Stimulated activated CD4-positive, alpha-beta T cell treated with anti-CD3 and anti-CD28 coated beads, Interleukin-12 subunit alpha, Interleukin-12 subunit beta, amount 100 ng/mL, for 24 hours (primary cell): ENCODE measurements at places on chromosomes 7 and 10.

DNA sequence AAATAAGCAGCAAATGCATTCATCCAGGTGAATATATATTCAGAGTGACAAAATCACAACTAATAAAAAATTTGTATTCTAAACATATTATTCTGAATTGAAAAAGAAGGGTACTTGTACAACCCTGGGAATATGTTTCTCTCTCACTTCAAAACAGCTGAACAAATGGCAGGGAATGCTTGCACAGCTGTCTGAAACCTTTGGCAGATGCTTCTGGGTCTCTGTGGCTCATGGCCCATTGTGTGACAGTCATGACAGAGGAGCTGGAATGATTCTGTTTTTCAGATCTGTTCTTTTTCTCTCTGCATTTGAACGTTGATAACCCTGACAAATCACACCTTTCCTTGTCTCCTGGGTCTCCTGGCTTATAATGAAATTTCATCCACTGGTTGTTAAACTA is 275.7 kb upstream of the FZD1 start:
- no peak for DNase-seq

- no peak for DNase-seq
Measured at GRCh38 chr7:14096159-14096558, 106.7 kb upstream of the ETV1 start.

DNA sequence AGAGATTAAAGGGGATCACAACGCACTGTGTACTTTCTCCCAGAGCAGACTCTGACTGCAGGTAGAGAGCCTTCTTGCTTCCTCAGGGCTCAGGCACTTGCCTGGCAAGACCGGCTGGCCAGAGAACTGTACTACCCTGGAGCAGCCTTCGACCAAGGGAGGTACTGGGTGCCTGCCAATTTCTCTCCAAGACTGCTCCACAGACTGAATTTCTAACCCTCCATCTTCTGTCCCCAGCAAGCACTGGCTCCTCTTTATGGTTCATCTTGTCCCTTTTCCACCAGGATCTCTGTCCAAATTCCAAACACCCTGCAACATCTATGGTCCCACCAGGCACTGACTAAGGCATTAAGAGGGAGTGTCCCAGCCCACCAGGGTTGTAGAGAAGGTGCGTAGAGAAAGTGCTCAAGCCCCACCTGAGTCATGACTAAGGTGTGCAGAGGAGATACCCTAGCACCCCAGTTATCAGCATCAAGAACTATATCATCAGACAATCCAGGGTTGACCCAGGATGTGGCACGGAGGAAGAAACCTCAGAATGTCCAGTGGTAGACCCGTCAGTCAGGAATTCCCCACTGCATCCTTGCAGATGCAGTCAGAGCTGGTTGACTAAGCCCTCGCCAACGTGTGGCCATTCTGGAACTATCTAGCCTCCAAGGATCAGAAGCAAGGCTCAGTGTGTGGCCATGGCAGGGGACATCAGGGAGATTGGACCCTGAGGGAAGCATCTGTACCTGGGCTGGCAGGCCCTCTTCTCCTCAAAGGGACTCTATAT is 60.9 kb upstream of the CAMK2B start:
- no peak for DNase-seq

GRCh38 chr7:30224511-30225062 is 59.8 kb upstream of the ZNRF2 start:
- DNase-seq = no peak

DNA sequence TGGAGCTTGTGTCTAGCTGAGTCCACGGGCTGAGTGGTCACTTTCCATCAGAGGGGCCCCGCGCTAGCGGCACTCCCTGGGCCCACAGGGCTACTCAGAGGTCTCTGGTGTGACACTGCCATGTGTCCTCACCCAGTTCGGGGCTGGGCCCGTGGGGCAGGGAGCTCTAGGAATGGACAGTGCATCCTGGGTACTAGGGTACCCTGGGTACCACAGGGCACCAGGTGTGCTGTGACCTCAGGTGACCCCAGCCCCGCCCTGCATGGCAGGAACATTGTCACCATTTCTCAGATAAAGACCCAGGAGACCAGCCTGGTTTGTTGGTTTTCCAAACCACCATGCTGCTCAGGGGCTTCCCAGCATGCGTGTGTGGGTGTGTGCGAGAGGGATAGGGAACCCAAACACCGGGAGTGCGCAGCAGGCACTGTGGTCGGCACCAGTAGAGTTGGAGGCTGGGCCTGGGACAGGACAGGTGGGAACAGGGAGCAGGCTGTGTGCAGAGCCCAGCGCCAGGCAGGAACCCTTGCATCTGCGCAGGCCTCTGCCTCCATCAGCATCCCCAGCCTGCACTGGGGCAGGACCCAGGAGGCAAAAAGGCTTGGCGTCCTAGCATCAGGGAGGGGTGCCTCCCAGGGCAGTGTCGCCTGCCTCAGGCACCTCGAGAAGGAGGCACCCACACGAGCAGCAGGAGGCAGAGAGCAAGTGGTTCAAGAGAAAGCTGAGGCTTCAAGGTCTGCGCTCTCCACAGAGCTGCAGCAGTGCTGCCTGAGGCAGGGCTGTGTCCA is 19.4 kb upstream of the CSGALNACT2 start:
- DNase-seq = no peak

- no peak for DNase-seq
Measured at GRCh38 chr10:30865141-30865926, 166.3 kb downstream of the ZNF438 start.

- no peak for DNase-seq
Measured at GRCh38 chr7:123230147-123230546, 30.4 kb upstream of the SLC13A1 start.

GRCh38 chr10:98453729-98454128 is 7.0 kb upstream of the HPS1 start:
- no peak for DNase-seq

- no peak for DNase-seq
Measured at GRCh38 chr7:31785101-31785500, 98.1 kb downstream of the PPP1R17 start.

GRCh38 chr7:42740408-42740807 is 171.5 kb downstream of the C7orf25 start:
- no peak for DNase-seq

GRCh38 chr10:73836427-73836980 is 25.1 kb upstream of the NDST2 start:
- no peak for DNase-seq

DNA sequence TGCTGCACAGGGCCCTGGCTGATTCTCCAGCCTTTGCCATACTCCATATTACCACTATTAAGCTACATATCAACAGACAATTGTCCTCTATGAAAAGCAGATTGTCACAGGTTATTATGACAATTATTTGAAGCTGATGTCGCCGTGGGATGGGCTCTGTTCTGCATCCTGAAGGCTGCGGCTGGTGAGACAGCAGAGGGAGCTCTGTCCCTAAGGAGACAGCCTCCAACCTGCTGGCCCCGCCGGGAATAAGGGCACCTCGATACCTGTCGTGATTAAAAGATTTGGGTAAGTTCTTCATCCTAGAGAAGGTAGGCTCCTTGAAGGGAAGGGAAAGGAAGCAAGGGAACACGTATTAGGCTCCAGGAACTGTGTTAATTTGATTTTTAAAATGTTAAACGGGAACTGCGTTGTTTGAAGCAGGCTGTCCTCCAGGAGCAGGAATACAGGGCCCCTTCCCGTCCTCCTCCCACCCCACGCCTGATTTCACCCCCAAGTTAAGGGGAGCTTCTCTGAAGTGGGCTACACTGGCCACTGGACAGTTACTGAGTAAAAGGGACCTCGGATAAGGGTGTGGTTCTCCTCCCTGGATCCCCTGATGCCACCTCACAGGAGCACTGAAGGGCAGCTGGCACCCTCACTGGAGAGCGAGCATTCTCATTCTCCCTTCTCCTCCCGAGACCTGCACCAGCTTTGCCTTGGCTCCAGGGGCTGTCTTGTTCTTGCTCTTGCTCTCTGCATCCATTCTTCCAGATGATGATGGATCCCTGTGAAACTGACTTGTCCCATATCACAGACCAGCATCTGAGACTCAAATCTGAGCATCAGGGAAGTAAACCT is 11.8 kb upstream of the TIAL1 start:
- no peak for DNase-seq

GRCh38 chr7:110375068-110375467 is 715.9 kb upstream of the LRRN3 start:
- no peak for DNase-seq

DNA sequence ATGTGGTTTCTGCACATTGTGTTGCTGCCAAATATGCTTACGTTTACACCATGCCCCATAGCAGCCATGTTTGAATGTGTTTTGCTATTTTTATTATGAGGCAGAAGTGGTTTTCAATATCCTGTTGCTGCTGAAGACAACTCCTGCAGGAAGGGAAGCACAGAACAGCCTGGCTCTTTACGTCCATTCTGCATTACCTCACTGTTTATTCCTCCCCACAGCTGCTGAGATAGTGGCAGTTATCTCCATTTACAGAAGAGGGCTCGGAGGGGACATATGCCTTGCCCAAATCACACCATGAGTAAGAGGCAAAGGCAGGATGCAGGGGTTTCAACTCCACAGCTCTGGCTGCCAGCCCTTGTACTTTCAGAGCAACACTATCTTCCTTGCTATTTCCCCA is 35.3 kb downstream of the PLPP4 start:
- DNase-seq = no peak

GRCh38 chr7:22860784-22861482 is 38.3 kb upstream of the TOMM7 start:
- DNase-seq = no peak

- DNase-seq = no peak
Measured at GRCh38 chr7:25922296-25922695, 229.7 kb upstream of the NFE2L3 start.

GRCh38 chr7:80018941-80019808 is 115.5 kb upstream of the GNAI1 start:
- DNase-seq = no peak

GRCh38 chr7:17041324-17041723 is 159.5 kb upstream of the AGR3 start:
- no peak for DNase-seq

DNA sequence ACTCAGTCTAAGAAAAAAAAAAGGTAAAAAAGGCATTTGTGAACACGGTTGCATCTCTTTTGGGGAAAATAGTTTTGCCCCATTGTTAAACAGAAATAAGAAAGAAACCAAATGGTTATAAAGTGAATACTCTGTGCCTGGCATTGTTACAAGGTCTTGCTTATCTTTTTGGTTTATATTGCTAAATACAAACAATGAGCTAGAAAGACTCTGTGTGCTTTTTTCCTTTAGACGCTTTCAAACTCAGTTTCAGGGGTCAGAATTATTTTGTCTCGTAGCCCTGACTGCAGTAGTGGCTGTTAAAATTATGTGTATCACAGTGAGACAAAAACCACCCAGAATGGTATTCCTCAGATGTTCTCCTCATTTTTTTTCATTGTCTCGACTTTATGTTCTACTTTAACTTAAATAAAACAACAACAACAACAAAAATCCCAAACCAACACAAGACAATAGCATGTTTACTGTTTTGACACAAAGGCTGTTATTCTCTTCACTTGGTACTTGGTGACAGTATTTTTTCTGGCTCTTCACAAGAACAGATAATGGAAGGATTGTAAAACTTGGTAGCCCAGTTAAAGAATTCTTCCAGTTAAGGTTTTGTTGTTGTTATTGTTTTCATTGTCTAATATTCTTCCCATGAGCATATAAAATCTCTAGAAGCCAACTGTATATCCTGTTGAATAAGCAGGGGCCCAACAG is 190.1 kb downstream of the PLXDC2 start:
- DNase-seq = no peak

DNA sequence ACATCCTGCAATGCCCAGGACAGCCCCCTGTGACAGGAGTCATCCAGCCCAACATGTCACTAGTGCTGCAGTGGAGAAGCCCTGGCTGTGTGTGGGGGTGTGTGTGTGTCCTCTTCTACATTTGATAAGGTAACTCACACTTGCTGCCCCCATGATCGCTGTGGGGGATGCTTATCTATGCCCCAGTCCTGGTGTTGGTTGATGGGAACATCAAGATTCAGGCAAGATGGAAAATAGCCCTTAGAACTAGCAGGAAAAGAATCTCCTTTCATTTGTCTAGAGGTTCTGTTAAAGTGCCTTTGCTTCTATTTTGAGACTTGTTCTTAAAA is 52.4 kb downstream of the TCF7L2 start:
- DNase-seq = no peak

DNA sequence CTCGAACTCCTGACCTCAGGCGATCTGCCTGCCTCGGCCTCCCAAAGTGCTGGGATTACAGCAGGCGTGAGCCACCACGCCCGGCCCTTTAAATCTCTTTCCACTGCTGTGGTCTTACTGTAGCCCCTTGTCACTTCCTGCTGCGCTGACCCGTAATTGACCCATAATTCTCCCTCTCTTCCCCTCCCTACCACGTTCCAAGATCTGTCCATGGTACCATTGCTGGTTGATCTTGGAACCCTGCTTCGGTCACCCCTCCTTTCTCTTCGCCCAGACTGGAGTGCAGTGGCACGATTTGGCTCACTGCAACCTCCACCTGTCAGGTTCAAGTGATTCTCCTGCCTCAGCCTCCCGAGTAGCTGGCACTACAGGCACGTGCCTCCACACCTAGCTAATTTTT is 6.5 kb downstream of the POR start:
- no peak for DNase-seq

GRCh38 chr7:130872341-130872740 is 138.3 kb upstream of the KLF14 start:
- no peak for DNase-seq

DNA sequence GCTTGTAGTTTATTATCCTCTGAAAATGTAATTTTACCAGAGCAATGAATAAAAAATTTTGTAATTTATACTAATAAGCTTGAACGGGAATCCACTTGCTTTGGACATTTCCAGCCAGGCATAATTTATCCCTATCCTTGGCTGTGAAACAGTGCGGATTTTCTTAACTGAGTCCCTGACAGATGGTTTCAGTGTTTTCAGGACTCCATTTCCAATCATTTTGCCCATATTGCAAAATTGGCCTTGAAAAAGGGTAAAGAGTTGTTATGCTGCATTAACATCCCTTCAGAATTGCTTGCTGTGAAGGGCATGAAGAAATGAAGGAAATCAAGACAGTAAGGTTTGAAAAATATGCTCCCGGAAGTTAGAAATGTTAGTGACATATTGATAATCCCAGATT is 57.7 kb downstream of the NXPH1 start:
- no peak for DNase-seq

DNA sequence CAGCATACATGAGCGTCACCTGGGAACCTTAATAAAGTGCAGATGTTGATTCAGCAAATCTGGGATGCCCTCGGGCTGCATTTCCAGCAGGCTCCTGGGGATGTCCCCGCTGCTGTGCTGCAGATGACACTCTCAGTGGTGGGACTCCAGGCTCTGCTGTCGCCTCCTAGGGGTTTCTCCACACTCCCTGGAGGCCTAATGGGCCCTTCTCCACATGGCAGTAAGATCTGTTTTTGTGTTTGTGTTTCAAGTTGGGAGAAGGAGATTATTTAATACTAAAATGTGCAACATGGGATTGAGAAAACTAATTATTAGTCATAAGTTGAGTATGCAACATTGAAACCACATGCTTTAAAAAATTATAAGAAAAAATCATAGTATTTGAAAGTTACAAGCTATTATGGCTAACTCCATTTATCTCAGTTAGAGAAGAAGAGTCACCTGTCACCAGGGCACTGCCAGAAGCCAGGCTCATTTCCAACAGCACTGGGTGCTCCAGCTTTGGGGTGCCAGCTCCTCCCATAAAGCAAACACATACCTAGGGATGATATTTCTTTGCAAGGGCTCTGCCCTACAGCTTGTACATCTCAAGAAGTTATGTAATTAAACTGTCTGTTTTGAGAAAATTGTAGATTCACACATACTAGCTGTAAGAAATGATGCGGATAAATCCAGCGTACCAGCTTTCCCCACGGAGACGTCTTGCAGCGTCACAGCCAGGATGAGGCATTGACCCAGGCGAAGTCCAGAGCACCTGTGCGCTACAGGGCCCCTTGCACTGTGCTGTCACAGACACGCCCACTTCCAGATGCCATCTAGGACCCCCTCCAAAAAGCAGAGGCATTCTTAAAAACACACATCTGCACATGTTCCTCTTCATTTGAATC is 106.4 kb downstream of the EGFR start:
- DNase-seq = no peak
